Right kidney (tissue), 9 donors: ENCODE measurements at places on chromosomes 3 and 15.

- no peak for DNase-seq
These were observed 19.5 kb upstream of the EID1 start for GRCh38 chr15:48858401-48858800.

DNA sequence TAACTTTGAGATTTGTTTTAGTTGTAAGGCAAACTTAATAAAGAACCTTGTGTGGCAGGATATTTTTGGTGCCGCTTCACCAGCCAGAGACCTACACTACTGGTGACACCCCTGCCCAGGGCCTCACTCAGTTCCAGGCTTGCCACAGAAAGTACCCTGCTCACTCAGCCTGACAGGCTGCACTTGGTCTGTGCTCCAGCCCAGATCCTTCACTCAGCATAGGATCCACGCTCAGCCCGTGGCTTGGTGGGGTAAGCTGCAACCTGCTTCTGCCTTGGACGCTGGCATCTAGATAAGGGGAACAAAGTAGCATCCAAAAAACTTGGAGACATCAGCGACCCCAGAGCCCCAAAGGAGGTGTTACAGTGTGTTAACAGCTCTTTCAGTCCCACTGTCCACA lies 825.5 kb downstream of the EPHA3 start:
- DNase-seq: no peak

GRCh38 chr3:50289130-50289529 lies 3.1 kb downstream of the IFRD2 start:
- DNase-seq: no peak

GRCh38 chr15:34213690-34214089 lies 3.8 kb upstream of the KATNBL1 start:
- no peak for DNase-seq

DNA sequence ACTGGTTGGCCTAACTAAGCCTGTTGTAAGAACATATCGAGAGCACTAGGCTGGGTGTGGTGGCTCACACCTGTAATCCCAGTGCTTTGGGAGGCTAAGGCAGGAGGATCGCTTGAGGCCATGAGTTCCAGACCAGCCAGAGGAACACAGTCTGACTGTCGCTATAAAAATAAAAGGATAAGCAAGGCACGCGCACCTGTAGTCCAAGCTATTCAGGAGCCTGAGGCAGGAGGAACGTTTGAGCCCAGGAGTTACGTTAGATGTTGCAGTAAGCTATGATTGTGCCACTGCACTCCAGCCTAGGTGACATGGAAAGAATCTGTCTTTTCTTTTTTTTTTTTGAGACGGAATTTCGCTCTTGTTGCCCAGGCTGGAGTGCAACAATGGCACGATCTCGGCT lies 24.9 kb downstream of the MAP4 start:
- DNase-seq: no peak

DNA sequence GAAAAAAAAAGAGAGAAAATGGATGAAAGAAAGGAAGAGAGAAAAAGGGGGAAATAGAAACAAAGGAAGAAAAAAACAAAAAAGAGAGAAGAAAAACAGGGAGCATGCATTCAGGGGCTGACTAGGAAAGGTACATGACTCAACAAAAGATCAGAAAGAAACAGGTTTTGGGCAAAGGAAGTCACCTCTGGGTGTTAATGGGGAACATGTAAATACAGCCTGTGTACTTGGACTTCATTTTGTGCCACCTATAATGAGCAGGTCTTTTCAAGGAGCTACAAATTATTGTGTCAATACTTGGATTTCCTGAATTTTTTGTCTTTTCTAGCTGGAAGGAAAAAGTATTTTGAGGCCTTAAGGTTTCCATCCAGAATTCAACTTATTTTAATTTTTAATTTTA lies 53.4 kb upstream of the CCDC50 start:
- no peak for DNase-seq

- no peak for DNase-seq
These were observed 68.8 kb downstream of the ZNF385D start for GRCh38 chr3:21682206-21682605.

- DNase-seq: peak; percentile 81
These were observed 489.7 kb downstream of the MAGI1 start for GRCh38 chr3:65548848-65549625.

DNA sequence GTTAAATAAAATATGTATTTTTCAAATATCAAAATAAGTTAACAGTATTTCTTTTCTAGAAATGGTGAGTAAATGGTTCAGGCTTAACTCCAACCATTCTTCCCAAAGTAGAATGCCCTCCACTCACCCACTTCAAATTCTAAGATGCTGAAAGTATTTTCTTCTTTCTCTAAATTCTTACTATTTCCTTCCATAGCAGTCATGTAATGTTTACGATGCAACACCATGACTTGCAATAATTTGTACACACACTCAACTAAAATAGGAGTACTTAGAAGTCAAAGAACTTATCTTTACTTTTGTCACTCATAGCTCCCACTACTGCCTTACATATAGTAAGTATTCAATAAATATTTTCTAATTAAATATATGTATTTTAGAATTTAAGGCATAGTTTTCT lies 65.0 kb downstream of the AQR start:
- no peak for DNase-seq

GRCh38 chr3:149605902-149606301 lies 51.9 kb downstream of the WWTR1 start:
- DNase-seq: no peak

DNA sequence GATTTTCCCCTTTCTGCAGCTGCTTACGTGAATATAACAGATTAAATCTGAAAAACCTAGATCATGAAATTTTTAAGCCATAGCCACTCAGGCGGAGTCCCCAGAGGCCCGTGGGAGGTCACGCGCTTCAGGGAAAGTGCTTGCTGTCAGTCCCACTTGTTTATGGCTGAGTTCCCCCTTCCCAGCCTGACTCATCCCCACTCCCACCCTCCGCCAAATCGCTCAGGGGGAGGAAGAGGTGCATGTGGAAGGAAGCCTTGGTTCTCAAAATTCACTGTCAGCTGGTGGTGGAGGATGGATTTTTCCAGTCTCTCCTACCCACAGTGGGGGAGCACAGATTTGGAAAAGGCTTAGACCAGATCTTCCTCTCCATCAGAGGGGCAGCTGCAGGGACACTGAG lies 67.4 kb downstream of the CORO2B start:
- no peak for DNase-seq

- DNase-seq: no peak
These were observed 57.6 kb upstream of the TNFSF10 start for GRCh38 chr3:172580680-172581401.

DNA sequence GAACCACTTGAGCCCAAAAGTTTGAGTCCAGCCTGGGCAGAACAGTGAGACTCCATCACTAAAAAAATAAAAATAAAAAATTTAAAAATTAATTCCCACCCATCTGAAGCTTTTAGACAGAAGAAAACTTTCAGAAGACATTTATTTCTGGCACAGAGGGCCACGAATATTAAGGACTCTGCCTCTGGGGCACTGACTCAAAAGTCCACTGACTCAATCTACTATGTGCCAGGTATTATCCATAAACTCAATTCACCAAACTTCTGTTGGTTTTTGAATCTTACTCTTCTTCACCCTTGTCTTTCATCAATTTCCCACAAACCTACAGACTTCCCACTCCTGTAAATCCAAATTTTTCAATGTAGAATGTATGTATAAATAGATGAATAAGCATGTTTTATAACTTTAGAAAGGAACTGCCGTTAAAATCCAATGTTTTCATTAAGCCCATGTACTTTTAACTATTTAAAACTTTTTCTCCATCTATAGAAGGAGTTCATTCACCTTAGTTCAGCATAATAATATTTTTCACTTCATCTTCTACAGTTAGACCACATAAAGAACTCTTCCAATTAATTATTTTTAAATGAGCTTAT lies 19.9 kb downstream of the ATP13A3 start:
- no peak for DNase-seq

- no peak for DNase-seq
These were observed 58.7 kb downstream of the CLDN11 start for GRCh38 chr3:170477395-170477794.

GRCh38 chr3:126449621-126450051 lies 26.1 kb downstream of the ZXDC start:
- DNase-seq: no peak

- DNase-seq: no peak
These were observed 63.0 kb upstream of the NR2F2 start for GRCh38 chr15:96267463-96267862.

DNA sequence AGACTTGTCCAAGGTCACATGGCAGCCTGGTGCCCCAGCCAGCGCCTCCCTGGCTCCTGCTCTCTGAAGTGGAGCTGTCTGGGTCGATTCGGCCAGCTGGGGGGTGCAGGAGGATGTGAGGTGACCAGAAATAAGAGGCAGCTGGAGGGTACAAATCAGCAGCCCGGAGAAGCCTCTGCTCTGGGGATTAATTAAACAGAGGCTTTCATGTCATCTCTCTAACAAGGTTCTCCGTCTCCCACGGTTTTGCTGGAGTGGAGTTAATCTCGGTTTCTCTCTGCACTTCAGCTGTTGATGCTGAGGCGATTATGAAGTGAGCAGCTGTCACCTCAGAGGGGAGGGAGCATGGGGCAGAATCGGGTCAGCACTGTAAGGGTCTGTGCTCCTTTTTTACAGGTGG lies 236.8 kb downstream of the TLE3 start:
- no peak for DNase-seq

DNA sequence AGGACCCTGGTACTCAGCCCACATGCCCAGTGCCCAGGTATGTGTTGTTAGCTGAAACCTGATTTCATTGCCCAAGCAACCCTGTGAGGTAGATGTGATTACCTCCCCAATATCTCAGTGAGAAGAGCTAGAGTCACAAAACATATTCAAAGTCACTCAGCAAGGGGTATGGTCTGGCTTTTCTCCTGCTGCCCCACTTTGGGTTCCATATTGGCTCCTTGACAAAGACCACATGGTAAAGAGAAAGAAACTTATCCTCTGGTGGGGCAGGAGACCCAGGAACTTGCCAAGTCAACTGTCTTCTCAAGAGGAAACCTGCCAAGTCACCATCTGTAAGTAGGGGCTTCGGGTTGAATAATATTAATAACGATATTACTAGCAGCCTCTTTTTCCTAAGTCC lies 148.3 kb upstream of the LMCD1 start:
- DNase-seq: no peak

- DNase-seq: no peak
These were observed 22.3 kb upstream of the ZBED2 start for GRCh38 chr3:111617406-111617805.

DNA sequence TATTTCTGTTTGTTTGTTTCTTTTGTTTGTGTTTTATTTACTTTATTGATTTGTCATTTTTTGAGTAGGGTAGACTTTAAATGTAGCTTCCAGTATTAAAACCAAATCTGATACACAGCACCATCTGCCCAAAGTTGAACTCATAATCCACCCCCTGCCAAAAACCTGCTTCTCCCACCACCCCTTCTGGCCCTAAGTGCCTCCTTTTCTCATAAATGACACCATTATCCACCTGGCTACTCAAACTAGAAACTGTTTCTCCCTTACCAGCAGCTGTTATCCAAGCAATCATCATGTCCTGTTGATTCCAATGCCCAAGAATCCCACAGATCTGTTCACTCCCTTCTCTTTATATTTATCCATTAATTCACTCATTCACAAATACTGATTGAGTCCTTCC lies 21.8 kb upstream of the PTX3 start:
- no peak for DNase-seq

DNA sequence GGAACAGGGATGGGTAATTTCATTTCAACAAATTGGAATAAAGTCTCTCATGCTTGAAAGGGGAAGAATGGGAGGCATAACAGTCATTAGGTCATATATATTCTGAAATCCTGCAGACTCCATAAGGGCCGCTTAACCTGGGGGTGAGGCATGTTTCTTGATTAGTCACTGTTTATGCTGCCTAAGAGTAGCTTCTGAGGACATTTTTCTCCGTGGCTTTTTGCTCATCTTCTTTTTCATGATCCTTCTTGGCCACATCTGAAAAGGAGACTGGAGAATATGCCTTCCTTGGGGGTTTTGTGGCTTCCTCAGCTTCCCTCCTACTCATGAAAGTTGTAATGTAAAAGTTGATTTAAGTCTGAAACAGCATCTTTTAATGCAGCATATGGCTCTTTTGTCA lies 20.0 kb upstream of the CFAP20DC start:
- no peak for DNase-seq

- no peak for DNase-seq
These were observed 60.7 kb upstream of the FURIN start for GRCh38 chr15:90807786-90808086.

DNA sequence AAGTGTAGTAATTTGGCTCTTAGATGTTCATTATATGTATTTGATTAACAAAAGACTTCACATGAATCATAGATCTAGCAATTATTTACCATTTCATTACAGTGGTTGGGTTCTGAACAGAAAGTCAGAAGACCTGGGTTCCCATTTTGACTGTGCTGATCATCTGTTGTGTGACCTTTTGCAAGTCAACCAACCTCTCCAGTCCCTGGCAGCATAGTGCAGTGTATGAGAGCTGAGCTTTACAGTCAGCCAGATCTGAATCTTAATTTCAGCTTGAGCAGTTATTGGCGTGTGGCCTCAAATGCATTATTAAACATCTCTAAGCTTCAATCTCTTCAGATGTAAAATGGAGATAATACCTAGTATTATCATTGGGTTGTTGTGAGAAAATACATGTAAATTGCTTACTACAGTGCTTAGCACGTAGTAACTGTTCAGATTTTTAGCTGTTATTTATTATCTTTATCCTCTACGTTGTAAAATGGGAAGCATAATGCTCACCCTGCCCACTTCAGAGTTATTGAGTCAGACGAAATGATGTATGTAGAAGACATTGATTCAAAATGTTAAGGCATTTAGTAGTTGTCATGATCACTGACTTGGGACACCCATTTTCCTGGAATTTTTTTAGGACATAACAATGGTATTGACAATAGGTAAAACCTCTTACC lies 104.0 kb downstream of the KLHL25 start:
- no peak for DNase-seq

- no peak for DNase-seq
These were observed 107.5 kb upstream of the GALNT15 start for GRCh38 chr3:16066975-16067374.

- no peak for DNase-seq
These were observed 32.9 kb upstream of the MBNL1 start for GRCh38 chr3:152235709-152236298.

DNA sequence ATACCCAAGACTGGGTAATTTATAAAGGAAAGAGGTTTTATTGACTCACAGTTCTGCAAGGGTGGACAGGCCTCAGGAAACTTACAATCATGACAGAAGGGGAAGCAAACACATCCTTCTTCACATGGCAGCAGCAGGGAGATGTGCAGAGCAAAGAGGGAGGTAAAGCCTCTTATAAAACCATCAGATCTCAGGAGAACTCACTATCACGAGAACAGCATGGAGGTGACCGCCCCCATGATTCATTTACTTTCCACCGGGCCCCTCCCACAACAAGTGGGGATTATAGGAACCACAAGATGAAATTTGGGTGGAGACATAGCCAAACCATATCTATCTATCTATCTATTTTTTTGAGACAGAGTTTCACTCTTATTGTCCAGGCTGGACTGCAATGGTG lies 5.4 kb downstream of the GDPGP1 start:
- no peak for DNase-seq
